CD8-positive, alpha-beta memory T cell (primary cell): ENCODE measurements at places on chromosomes 13 and 19. TPM values are rescaled to one million over a fixed set of nuclear protein-coding genes. Genes with fewer than 3 reads are reported as not detected.

DNAAF3 gene
- not detected for total RNA-seq

CDC42EP5 gene
- total RNA-seq = 0.44 TPM

GRCh38 chr13:40120288-40120687, 464.8 kb downstream of the COG6 start:
- DNase-seq = no peak

- DNase-seq = no peak
Measured at GRCh38 chr19:6100284-6100915, 9.9 kb downstream of the RFX2 start.

GRCh38 chr13:35599384-35599783, 122.9 kb upstream of the MAB21L1 start:
- DNase-seq = no peak

- peak; percentile 83 for DNase-seq
Measured at GRCh38 chr19:42401365-42402303, 11.5 kb upstream of the CNFN start.

GRCh38 chr13:59261928-59262488, 901.7 kb downstream of the DIAPH3 start:
- DNase-seq = no peak

DNA sequence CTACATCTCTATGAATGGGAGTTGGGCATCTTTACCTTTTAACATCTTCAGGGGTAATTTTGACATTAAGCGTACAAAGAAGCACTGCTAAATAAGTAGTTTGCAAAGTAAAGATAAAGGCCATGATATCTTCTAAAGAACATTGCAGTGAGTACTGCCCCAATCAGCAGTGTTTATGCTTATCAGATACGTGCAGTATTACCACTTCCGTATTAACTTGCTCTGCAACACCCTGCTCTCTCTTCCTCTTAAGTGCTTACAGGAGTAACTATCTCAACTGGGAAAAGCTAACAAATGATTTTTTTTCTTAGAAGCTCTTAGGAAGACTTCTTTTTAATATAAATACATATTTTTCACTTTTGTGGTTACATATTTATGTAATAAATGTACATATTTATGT, 793.7 kb upstream of the SLC10A2 start:
- no peak for DNase-seq
